ENCODE measurements at places on chromosomes 7 and 10. TPM values are rescaled to one million over a fixed set of nuclear protein-coding genes. Genes with fewer than 3 reads are reported as not detected.

DNA sequence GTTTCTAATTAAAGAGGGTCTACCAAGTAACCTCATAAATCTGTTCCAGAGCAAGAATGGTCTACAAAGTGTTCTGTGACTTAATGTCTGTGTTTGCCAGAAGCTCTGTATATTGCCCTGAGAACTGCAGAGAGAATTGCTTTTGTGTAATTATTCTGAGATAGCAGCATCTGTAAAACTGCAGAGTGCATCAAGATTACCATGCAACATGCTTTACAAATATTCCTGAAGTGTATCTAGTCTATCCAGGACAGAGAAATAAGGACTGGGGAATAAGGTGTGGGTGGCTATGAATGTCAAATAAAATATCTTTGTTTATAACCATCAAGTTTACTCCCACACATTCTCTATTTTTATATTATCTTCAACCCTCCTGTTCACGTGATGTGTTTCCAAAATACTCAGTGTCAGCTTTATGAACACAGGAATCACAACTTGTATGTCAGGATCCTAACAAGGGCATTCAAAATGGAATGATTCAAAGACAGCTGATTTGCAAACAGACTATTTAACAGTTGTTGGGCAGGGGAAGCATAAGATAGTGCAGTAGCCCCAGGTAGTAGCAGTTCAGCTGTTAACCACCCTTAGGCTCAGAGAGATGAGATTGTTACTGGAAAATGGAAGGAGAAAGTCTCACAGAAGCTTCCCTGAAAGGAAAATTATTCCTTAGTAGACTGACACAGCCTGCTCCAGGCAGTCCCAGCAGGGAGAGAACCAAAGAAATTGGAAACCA is 15.3 kb upstream of the LIPA start:
- no peak for DNase-seq

GRCh38 chr10:100349087-100349486 is 2.1 kb downstream of the SCD start:
- no peak for DNase-seq

- no peak for DNase-seq
These were observed 429.1 kb downstream of the KIF20B start for GRCh38 chr10:90130321-90131086.

The CYP26C1 gene
- 0.10 TPM for total RNA-seq

The TMEM213 gene
- not detected for total RNA-seq
